ENCODE measurements at places on chromosomes 7 and 10. TPM values are rescaled to one million over a fixed set of nuclear protein-coding genes. Genes with fewer than 3 reads are reported as not detected.

DNA sequence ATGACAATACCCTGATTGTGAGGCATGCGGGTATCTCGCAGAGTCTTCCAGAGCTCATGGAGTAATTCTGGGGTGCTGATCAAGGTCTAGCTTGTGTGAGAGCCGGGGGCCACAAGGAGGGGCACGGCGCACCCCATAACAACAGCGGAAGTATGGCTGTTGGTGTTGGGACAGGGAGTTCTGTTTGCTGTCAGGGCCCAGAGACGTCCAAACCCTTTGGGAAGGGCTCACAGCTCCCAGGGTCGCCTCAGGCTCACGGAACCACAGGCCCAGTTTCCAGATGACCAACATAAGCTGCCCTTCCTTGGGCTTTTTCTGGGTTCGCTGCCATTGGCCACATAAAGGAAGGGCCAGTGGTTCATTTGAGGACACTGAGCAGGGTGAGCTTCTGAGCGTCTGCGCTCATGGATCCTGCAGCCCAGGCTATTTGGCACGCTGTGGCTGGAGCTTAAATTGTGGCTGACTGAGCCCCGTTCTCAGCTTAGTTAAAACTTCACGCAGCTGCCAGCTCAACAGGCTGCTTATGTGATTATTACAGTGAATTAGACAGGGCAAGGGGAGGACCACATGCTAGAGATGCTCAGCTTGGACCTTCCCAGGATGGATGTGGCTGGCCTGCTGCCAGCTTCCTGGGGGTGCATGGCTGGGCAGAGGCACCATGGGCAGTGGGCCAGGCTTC is 92.3 kb downstream of the DNAJB6 start:
- DNase-seq, result no peak

DNA sequence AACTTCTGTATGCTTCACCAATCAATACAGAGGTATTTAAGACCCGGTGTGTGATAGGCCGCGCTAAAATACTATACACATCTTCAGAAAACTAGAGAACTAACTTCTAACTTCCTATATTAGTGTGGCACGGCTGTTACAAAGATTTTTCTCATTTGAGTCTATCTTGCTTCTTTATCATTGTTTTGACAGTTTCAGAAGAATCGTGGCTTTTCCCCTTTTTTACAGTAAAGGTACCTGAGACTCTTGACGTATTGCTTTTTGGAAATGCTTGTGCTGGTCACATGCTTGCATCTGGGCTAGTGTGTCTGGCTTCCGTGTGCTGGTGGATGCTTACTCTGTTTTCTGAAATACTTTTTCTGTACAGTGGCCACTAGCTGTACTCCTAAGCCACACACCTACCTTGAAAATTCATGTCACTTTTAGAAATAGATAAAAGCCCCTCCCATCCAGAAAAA is 12.7 kb downstream of the IKZF1 start:
- no peak for DNase-seq

- no peak for DNase-seq
Measured at GRCh38 chr10:64010711-64011110, 489.5 kb downstream of the REEP3 start.

- no peak for DNase-seq
Measured at GRCh38 chr10:94138391-94138790, 144.7 kb downstream of the PLCE1 start.

FAM24B gene
- polyA plus RNA-seq, result 2.0 TPM
